ENCODE measurements at places on chromosomes 5 and 9.
A peak's percentile ranks its signal among the peaks of the same experiment; 100 is the strongest.

DNA sequence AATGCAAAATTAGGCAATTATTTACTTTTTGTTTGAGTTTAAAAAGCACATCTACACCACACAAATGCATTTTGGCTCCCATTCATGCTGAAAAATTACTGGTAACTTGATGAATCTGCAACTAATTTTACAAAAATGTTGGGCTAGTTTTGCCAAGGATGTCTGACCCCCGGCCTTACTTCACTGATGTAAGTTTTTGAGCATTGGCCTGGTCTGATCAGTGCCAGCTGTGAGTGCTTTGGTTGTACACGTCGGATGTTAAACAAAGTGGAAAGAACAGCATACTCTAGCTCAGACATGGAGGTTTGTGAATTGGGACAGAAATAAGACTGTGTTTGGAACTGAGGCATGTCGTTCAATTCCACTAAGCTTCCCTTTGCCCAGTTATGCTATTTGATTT, 1044.2 kb downstream of the TLE4 start:
- no peak for DNase-seq

DNA sequence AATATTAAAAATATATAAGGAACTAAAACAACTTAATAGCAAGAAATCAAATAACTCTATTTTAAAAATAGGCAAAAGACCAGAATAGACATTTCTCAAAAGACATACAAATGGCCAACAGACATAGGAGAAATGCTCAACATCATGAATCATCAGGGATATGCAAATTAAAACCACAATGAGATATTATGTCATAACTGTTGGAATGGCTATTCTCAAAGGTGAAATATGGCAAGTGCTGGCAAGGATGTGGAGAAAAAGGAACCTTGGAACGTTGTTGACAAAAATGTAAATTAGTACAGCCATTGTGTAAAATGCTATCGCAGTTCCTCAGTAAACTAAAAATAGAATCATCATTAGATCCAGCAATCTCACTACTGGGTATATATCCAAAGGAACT, 468.5 kb downstream of the NFIB start:
- no peak for DNase-seq

- peak; percentile 56 for DNase-seq
Measured at GRCh38 chr5:94849821-94850736, 231.6 kb downstream of the SLF1 start.

GRCh38 chr5:167730656-167731055, 560.8 kb upstream of the WWC1 start:
- DNase-seq = no peak

GRCh38 chr5:59792983-59793585, 100.4 kb downstream of the PDE4D start:
- DNase-seq = no peak

GRCh38 chr9:126326228-126327005, at the start of gene MVB12B:
MVB12B (plus strand) TSS chr9:126326829; CDS start chr9:126326930, 101 bp downstream.
- peak; percentile 73 for DNase-seq

DNA sequence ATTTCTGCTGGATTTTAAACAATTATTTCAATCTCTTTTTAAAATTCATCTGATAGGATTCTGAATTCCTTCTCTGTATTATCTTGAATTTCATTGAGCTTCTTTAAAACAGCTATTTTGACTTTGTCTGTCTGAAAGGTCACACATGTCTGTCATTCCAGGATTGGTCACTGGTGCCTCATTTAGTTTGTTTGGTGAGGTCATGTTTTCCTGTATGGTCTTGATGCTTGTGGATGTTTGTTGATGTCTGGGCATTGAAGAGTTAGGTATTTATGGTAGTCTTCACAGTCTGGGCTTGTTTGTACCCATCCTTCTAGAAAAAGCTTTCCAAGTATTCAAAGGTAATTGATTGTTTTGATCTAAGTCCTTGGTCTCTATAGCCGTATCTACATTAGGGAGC, 39.1 kb downstream of the DENND4C start:
- no peak for DNase-seq

DNA sequence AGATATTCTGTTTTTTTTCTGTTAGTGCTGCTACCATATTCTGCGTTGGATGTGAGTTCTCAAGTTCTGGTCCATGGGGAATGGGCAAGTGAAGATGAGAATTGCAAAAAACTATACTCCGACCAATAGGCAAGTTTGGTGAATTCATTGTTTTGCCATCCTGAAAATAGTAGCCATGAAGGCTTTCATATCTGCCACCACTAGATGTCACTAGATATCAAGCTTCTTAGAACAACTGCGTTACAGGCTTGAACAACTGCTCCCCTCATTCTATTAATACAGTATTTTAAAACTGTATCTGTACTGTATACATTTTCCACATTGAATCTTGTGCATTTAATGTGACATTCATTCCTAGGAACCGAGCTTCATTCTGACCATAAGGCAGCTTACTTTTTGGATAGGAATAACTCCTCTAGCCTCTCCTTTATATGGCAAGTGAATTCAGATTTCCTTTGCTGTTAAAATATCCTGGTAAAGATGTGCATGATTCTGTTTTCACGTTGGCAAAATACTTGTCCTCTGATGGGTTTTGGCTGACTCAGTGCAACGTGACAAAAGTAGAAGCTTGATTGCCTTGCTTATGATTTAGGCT, 163.6 kb downstream of the SREK1 start:
- peak; percentile 67 for DNase-seq

DNA sequence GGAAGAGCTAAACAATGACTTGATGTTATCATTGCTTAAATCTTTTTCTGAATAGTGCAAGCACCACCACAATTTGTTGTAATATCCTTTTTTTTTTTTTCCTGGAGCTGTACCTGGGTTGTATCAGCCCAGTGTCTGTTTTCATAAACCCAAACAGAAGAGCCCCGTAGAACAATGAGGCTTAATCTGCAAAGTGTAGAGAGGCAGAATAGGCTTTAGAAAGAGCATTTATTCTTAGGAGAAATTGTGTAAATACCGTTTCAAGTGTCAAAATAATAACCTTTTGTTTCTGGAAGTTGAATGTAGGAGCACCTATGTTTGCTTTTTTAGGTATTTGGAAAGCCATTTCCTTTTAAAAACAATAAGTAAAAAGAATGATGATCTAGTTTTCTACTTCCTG, 26.4 kb downstream of the RGS7BP start:
- DNase-seq = no peak

DNA sequence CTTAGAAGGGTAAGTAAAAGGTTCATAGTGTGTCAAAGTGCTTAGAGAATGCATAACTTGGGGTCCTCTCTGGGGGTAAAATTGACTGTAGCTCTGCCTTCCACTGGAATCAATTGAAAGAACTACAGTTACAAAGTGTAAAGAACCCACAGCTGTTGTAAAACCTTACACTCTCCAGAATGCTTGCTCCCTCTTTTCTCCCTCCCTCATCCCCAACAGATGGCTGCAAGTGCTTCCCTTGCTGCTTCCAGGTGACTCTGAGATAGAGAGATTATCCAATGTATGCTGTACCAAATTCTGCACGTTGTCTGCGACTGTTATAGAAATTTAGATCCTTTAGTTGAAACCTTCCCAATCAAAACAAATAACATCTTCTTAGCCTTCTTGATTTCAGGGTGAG, 126.0 kb downstream of the STK32A start:
- DNase-seq = no peak

- peak; percentile 15 for DNase-seq
Measured at GRCh38 chr5:51279983-51280706, 103.1 kb upstream of the ISL1 start.

DNA sequence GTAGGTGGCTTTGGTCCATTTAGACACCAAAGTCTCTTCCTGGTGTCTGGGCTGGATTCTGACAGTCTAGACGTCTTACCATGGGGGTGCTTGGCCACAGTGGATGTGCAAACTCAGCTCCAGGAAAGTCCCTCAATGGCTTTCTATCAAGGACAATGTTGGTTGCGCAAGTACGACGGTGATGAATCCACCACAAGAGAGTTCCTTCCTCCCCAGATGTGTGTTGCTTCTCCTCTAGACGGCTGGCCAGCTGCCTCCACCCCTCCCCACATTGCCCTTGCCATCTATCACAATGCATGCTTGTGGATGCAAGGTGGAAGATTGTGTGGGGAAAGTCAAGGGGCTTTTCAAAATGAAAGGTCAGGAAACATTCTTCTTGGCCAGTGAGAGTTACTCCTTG, 89.7 kb upstream of the IRX2 start:
- no peak for DNase-seq

- no peak for DNase-seq
Measured at GRCh38 chr9:75830303-75830702, 60.2 kb upstream of the PCSK5 start.

- no peak for DNase-seq
Measured at GRCh38 chr5:22549876-22550671, 303.1 kb downstream of the CDH12 start.

DNA sequence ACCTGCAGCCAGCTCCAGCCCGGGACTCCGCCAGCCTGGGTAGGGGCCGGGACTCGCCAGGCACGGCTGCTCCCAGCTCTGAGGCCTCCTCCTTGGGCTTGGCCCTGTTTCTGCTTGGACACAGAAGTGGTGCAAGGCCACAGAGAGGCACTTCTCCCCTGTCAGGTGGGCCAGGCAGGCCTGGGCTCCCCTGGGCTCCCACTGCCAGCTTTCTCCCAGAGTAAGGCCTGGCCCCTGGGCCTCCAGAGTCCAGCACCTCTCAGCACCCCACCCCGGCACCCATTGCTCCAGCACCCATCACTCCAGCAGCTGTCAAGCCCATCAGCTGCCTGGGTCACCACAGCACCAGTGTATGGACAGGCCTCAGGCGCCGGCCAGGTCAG, 71.1 kb upstream of the LRRTM2 start:
- DNase-seq = no peak

- DNase-seq = no peak
Measured at GRCh38 chr9:3434594-3434993, 91.2 kb downstream of the RFX3 start.

DNA sequence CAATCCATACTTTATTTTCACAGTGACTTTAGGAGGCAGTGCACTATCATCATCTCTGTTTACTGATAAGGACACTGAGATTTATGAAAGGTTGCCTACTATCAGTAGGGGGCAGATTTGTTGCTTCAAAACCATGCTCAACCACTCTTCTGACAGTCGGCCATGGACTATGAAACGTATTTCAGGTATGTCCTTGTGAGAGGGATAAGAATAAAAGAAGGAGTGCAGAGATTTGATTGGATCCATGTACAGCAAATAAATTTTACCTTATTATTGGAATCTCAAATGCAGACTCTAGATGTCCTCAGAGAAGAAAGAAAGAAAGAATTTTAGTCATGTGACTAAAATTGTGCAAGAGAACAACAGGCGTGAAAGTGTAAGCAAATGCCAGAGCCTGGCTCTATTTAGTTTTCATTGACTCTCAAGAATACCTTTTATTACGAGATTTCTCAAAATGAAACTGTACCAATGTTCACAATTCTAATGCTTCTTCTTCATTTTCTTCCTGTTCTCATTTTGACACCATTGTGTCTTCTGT, 296.6 kb upstream of the RASA1 start:
- no peak for DNase-seq

- no peak for DNase-seq
Measured at GRCh38 chr5:59999056-59999455, 105.5 kb upstream of the PDE4D start.

GRCh38 chr5:133882846-133883245, 85.6 kb downstream of the C5orf15 start:
- no peak for DNase-seq

DNA sequence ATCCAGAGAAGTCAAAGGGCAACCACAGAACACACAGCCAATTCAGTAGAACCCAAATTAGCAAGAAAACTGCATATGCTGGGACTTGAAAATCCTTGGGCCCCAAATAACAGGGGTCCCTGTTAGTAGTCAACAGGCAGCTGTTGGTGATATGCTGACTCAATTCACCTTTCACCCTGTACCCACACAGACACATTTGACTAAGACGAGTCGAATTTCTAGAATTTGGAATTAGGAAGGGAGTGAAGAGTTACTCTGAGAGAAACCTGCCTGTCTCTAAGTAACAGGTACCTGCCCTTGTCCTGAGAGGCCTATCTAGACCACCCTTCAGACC, 821 bp upstream of the VCP start:
- DNase-seq = no peak

- no peak for DNase-seq
Measured at GRCh38 chr9:85114799-85115198, 445.3 kb downstream of the NTRK2 start.

DNA sequence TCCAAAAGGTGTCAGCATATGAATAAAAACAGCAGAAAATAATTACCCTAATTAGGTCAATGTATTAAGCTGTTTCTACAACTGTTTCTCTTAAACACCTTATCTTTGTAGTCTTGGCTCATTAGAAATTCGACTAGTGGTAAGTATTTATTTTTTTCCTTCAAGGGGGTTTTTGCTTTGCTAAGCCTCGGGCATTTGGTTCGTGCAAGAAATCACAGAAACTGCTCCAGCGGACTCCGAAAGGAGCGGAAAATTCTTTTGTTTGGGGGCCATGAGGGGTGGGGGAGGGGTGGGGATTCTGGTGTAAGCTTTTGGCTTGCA, 757 bp downstream of the ZBED3 start:
- no peak for DNase-seq

- DNase-seq = no peak
Measured at GRCh38 chr9:121455527-121456239, 44.0 kb downstream of the GGTA1 start.

- no peak for DNase-seq
Measured at GRCh38 chr9:136666372-136667213, 3.9 kb downstream of the EGFL7 start.

DNA sequence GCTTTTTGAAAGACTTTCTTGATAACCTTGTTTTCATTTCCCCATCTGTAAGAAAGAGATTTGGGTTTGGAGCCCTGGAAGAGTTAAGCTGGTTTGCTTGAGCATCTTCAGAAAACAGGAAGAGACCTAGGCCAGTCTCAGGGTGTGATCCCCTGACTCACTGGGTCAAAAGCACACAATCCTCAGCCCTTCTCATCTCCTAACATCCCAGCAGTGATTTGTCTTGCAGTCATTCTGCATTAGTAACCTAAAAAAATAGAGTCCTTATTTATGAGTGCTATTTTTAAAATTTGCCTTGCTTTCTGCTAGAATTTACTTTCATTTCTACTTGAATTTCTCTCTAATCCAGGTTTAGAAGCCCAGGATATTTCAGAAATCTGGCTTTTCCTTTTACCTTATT, 16.4 kb upstream of the ARSB start:
- DNase-seq = no peak

DNA sequence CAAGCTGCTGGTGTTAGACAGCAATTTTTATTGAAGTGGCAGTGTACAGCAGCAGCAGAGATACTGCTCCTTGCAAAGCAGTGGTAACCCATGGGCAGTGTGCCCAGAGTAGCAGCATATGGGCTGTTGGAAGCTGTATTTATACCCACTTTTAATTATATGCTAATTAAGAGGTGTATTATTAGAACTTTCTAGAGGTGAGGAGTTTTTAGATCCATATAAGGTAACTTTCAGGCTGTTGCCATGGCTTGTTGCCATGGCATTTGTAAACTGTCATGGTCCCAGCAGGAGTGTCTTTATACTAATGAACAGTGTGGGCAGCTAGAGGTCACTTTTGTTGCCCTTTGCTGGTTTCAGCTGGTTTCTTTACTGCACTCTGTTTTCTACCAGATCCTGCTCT, 3.7 kb upstream of the PJA2 start:
- no peak for DNase-seq

- no peak for DNase-seq
Measured at GRCh38 chr5:180121826-180122413, 50.4 kb upstream of the RNF130 start.

Measured in HEK293T (cell line).